Stimulated activated CD4-positive, alpha-beta T cell treated with anti-CD3 and anti-CD28 coated beads, Interleukin-12 subunit alpha, Interleukin-12 subunit beta, amount 100 ng/mL, for 24 hours (primary cell): ENCODE measurements at places on chromosomes 11 and 22.

- DNase-seq: peak; percentile 81
These were observed 72.4 kb downstream of the ZNRF3 start for GRCh38 chr22:28955817-28956216.

DNA sequence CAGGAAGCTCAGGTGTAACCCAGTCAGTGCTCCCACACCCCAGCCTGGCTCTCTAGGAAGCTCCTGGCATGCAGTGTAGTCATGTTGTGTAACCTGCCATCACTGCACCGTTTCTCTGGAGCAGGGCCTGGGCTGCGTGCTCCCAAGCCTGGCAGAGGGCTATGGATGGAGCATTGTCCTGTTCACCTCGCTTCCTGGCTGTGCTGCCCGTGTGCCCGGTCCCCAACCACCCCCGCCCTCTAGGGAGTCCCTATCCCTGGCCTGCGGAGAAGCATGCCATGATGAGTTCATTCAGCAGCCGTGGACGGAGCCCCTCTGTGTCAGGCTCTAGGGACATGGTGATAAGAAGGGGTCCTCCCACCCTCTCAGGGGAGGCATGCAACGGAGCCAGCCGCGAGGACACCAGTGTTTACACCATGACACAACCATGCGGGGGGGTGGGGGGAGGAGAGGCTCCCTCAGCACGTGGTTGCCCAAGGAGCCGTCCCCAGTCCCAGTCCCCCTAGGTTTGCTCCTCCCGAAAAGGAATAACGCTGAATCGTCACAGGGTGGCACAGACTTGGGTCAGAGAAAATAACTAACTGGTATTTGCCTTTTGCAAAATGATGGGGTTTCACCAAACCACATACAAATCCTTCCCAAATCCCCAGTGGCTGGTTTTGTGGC is 73.1 kb downstream of the FBLN1 start:
- DNase-seq: no peak

- no peak for DNase-seq
These were observed at the start of gene CD248 for GRCh38 chr11:66316849-66317251. Gene CD248 (minus strand): TSS chr11:66317044. CDS start chr11:66317027, 17 bp downstream.

GRCh38 chr22:45804319-45804985 is 132.8 kb downstream of the ATXN10 start:
- DNase-seq: no peak

DNA sequence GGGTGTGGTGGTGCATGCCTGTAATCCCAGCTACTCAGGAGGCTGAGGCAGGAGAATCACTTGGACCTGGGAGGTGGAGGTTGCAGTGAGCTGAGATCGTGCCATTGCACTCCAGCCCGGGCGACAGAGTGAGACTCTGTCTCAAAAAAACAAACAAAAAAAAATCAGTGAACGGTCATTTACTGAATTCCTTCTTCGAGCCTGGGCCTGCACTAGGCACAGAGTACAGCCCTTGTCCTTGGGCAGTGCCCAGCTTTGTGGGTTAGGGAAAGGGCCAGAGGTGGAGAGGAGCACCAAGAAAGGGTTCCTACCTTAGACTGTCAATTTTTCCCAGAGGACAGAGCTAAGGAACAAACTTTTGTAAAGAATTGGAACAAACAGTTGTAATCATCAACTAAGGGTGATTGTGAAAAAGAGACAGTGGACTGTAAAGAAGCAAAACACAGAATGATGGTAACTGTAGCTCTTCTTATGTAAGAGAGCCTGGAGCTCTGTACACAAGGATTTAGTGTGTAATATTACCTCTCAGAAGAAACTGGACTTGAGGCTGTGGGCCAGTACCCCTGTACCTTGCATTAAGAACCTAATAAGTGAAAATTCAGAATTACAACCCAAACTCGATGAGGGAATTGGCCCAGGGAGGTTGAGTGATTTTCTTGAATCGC is 10.8 kb downstream of the GVQW3 start:
- no peak for DNase-seq

- no peak for DNase-seq
These were observed 121.3 kb downstream of the NECTIN1 start for GRCh38 chr11:119607726-119608125.

- DNase-seq: no peak
These were observed 20.5 kb upstream of the ETS1 start for GRCh38 chr11:128607819-128608218.

- DNase-seq: no peak
These were observed 82.8 kb upstream of the VSTM5 start for GRCh38 chr11:93933230-93933629.

GRCh38 chr11:117996058-117996457 is 9.9 kb downstream of the IL10RA start:
- no peak for DNase-seq

DNA sequence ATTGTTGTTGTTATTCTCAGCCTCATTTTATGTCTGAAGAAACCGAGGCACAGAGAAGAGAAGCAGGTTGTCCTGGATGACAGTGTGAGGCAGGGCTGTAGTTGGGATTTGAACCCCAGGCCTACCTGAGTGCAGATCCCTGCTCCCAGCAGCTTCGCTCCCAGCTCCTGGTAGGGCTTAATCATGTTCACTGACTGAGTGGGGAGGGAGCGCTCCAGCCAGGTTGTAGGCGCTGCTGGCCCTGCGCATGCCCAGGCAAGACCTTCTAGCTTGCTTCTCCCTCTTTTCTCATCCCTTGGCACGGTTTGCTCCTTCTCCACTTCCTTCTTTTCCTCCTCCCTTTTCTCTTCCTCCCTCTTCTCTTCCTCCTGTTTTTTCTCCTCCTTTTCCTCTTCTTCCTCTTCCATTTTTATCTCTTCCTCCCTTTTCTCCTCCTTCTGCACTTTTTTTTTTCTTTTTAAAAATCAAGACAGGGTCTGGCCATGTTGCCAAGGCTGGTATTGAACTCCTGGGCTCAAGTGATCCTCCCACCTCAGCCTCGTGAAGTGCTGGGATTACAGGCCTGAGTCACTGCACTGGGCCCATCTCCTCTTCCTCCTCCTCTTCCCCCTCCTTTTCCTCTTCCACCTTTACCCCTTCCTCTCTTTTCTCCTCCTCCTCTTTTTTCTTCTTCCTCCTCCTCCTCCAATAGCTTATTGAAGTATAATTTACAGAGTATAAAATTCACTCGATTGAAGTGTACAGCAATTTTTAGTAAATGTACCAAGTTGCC is 109.3 kb downstream of the KIAA1671 start:
- no peak for DNase-seq

DNA sequence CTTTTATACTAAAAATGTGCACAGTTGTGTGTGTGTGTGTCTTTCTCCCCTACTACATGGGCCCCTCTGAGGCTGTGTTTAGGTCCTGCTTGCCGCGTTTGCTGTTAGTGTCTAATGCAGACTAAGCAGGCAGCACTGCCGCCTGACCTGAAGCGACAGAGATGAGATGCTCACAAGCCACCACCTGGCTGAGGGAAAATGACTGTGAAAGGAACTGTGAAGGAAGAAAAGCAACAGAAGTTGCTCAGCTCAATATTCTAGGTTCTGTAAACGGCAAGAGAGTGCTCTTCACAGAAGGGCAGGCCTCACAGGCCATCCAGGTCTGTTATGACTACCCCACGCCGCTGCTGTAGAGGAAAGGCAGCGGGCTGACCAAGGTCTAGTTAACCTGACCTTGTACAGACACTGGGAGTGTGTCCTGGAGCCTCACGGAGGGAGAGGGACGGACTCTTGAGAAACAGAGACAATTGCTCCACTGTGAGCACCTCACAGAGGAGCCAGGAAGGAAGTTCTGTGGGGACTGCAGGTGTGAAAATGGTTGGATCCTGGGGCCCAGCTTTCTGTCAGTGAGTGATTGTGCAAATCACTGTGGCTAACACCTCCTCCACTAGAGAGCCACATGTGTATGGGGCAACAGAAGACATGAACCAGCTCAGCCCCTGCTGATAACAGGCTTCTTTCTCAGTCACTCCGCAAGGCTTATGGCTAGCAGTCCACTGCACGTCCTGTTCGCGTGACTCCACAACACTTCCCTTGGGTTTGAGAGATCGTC is 31.3 kb upstream of the YPEL1 start:
- DNase-seq: no peak

- DNase-seq: no peak
These were observed 329.9 kb upstream of the LRRC4C start for GRCh38 chr11:41789376-41789775.
